Stimulated activated CD8-positive, alpha-beta memory T cell treated with anti-CD3 and anti-CD28 coated beads, Interleukin-7, amount 100 ng/mL, for 48 hours (primary cell): ENCODE measurements at places on chromosomes 3 and 15.

GRCh38 chr15:80252121-80252518, at the start of gene CTXND1:
TSS of gene CTXND1 (minus strand) at chr15:80252213. CDS start at chr15:80201949, 50,264 bp downstream.
- DNase-seq: no peak

GRCh38 chr3:103499132-103499900, 1064.5 kb downstream of the ZPLD1 start:
- DNase-seq: no peak

DNA sequence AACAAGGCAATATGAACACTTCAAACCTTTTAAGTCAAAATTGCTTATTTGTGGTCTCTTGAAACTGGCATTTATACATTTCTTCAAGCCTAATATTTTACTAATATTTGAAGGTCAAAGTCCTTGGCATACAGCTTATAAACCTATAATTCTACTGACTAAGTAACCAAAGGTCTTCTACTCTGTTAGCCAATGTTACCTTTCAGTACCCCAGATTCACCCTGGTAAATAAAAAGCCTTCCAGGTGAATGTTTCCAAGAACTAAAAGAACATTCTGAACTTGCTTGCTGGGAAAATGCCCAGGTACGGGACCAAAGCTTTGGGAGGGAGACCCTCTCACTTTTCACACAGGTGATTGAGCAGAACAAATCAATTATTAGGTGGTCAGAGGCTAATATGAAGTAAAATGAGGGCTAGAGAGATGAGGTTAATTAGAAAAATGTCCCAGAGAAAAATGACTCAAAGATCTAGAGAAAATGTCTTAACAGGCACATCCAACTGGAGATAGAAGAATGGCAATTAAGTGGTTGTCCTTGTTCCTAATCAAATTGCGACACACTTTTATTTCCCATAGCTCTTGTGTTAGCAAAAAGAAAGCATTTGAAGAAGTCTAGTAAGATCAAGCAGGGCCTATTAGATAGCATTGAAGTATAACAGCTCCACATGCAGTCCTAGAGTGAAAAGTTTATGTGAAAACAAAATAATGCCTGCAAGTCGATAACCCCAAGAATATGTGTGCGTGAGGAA, 232.0 kb downstream of the FOXP1 start:
- no peak for DNase-seq

- no peak for DNase-seq
Measured at GRCh38 chr15:64807751-64808222, 17.7 kb downstream of the PIF1 start.

GRCh38 chr15:78340231-78341056, at the start of gene CRABP1:
TSS of gene CRABP1 (plus strand) at chr15:78340353. CDS start at chr15:78340429, 76 bp downstream.
- DNase-seq: no peak

DNA sequence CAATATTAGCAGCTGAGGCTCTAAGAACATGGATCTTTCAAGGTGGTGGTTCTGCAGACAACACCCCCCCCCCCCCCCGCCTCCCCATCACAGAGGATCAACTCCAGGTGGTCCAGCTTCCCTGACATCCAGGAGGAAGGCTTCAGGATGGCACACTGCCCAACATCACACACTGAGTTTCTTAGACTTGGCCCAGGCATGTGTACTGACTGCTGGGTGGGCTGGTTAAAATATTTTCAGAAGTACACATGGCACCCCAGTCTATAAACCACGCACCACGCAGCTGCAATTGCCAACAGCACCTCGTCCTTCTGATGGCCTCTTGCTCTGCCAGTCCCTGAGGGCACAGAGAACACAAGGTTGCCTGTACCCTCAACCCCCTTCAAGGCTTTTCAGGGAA, 22.1 kb downstream of the SRPRB start:
- no peak for DNase-seq

- no peak for DNase-seq
Measured at GRCh38 chr15:34621675-34622074, 38.2 kb upstream of the GOLGA8B start.

DNA sequence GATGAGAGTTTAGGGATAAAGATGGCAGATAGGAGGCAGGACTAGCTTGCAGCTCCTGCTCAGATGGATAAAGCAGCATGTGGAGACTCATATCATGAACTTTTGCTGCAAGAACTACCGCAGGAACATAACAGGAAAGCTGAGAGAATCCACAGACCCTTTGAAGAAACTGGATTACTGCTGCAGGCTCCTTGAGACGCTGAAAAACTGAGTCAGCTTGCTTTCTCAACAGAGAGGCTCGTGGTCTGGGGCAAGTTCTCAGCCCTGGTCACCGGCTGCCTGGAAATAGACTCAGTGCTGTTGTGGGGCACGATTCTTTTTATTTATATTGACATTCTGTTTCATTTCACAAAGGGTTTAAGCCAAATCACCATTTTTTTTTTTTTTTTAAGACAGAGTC, 28.8 kb upstream of the TRIM59 start:
- DNase-seq: no peak

DNA sequence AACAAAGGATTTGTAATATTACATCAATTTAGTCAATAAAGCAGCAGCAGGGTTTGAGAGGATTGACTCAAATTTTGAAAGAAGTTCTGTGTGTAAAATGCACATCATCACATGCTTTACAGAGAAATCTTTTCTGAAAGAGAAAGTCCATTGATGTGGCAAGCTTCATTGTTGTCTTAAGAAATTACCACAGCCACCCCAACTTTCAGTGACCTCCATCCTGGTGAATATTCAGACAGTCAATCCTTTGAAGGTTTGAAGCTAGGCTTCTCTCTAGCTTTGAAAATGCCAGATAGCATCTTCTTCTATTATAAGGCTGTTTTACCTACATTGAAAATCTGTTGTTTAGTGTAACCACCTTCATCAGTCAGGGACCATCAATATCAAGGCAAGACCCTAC, 51.8 kb upstream of the SETMAR start:
- DNase-seq: no peak

- no peak for DNase-seq
Measured at GRCh38 chr15:83992324-83993031, 243.1 kb upstream of the GOLGA6L4 start.

DNA sequence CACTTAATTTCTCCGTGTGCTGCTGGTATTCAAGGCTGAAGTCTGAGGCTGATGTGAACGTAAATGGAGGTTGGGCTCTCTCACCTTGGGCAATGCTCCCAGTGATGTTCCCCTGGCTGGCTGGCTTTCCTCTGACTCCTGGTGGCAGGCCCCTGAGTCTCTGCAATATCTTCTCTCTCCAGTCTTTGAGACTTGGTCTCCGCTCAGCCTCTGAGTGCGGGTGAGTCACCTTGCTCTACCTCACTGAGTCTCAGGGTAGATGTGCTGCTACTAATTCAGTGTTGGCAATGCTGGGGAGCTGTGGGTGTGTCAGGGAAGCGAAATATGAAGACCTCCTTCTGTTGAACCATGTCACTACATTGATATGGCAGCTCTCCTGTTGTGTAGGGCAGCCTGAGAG, 31.3 kb upstream of the TRIM59 start:
- DNase-seq: no peak

DNA sequence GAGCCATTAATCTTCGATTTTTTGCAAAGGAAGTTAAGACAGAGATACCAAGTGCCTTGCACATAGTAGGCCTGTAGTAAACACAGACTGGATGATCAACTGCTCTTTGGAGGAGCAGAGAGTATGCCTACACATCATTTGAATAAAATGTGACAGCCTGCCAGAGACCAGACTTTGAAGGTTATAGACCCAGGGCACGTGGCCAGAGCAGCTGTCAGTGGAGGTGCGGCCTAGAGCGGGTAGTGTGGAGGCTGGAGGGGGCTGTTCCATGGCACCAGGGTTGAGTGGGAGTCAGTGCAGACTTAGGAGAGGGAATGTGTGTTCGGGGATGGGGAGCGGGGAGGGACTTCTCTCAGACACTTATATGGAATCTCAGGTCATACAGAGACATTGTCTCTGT, 80.8 kb downstream of the SMAD3 start:
- no peak for DNase-seq

- DNase-seq: no peak
Measured at GRCh38 chr3:40465456-40465855, 8.3 kb downstream of the RPL14 start.

- DNase-seq: no peak
Measured at GRCh38 chr15:70198441-70199123, 100.9 kb upstream of the TLE3 start.

DNA sequence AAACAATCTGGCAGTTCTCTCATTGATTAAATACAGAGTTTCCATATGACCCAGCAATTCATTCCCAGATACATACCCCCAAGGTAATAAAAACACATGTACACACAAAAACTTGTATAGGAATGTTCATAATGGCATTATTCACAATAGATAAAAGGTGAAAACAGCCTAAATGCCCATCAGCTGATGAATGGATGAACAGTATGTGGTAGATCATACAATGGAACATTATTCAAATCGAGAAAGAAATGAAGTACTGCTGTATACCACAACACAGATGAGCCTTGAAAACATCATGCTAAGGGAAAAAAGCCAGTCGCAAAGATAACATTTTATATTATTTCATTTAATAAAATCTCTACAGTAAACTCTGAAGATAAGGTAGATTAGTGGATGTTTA, 71.2 kb downstream of the SLTM start:
- DNase-seq: no peak

GRCh38 chr3:10521772-10522441, 16.5 kb upstream of the ATP2B2 start:
- DNase-seq: no peak

DNA sequence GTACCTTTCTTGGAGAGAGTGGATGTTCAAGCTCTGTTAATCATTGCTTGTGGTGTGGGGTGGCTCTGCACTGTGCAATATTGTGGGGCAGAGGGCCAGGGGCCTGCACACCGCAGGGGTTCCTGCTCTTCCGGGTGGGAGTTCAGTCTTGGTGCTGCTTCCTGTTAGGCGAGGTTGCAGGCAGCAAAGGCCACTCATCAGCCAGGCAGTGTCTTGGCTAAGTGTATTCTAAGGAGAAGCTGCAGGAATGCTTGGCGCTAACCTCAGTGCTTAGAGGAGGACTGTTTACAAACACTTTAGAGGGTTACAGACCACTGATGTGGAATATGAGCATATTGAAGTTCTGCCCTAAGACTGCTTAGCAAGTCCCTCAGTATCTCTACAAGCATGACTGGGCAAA, 81.7 kb downstream of the CEP63 start:
- no peak for DNase-seq

GRCh38 chr3:149224736-149225594, 3.3 kb upstream of the CP start:
- DNase-seq: peak; percentile 21

GRCh38 chr3:156609546-156609945, 54.6 kb upstream of the SSR3 start:
- no peak for DNase-seq

DNA sequence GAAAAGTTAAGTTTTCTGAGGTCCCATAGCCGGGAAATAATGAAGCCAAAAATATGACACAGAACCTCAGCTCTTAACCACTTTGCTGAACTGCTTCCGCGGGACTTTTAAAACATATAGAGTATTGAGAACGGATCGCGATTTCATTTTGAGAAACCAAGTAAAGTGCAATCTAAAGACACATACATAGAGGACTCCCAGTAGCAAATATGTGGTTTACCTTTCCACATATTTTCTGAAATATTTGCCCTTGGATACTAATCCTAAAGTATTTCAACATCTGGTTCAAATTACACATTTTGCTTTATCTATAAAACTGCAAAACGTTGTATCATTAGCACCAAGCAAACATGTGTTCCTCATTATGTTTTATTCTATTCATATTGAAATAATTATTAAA, 776.5 kb downstream of the ROBO2 start:
- DNase-seq: no peak

- DNase-seq: no peak
Measured at GRCh38 chr3:150314248-150315004, 93.7 kb upstream of the TSC22D2 start.

GRCh38 chr3:152786977-152787681, 47.8 kb upstream of the P2RY1 start:
- no peak for DNase-seq

GRCh38 chr3:126401611-126402160, 7.0 kb downstream of the CFAP100 start:
- DNase-seq: no peak

GRCh38 chr3:115359536-115359935, 212.4 kb upstream of the ZBTB20 start:
- DNase-seq: no peak

DNA sequence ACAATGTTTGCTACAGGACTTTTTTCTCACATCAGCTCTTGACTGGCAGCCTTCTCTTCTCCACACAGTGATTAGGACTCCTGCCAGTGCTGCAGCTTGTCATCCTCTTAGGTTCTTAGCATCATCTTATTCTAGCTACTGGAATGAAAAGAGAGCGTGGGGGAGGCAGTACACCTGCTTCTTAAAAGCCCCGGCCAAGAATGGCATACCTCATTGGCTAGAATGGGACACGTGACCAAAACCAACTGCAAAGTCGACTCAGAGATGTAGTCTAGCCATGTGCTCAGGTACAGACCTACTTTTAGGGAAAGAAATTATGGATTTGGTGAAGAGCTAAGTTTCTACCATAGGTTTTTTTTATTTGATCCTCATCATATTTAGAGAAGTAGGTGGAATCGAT, 44.1 kb downstream of the RARB start:
- DNase-seq: no peak

GRCh38 chr3:120908030-120908794, at the start of gene STXBP5L:
TSS of gene STXBP5L (plus strand) at chr3:120908205. CDS start at chr3:120909579, 1,374 bp downstream.
- DNase-seq: peak; percentile 47

GRCh38 chr3:196145468-196146262, 63.8 kb upstream of the TFRC start:
- no peak for DNase-seq

- DNase-seq: peak; percentile 44
Measured at GRCh38 chr3:45064512-45065372, 38.6 kb downstream of the CLEC3B start.

DNA sequence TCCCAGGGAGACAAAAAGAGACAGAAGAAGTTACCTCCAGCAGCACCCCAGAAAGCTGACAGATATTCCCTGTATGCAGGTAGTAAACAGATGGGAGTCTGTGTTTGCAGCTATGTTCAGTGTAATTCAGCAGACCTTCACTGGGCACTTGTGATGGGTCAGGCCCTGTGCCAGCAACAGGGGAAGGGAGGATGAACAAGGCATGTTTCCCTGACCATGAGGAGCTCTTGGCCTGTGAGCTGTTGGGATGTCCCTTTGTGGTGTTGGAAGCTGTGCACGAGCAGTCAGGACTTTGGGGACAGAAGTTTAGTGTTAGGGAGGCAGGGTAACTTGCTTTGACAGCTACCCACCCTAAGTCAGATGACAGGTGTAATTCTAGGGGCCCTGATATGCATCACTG, 106.0 kb upstream of the TRIM42 start:
- DNase-seq: no peak

DNA sequence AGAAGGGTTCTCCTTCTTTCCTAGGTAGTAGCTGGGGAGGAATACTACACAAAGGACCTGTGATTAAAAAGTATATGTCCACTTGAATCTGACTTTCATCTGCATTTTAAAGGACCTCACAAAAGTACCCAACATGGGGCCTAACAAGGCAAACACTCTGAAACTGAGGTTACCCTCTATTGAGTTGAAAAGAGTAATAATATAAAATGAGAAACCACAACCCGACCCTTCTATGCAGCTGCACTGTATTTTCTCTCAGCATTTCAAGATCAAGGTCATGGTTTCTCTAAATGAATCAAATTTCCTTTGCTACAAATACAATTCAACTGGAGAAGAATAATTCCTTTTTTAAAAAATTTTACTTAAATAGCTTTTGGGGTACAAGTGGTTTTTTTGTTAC, 106.3 kb downstream of the DMXL2 start:
- DNase-seq: no peak

GRCh38 chr15:69941706-69942495, 155.8 kb downstream of the TLE3 start:
- DNase-seq: no peak
